ENCODE measurements at places on chromosomes 6 and 20. TPM values are rescaled to one million over a fixed set of nuclear protein-coding genes. Genes with fewer than 3 reads are reported as not detected.

- no peak for DNase-seq
Observed at GRCh38 chr6:111711476-111711875, 105.8 kb upstream of the TRAF3IP2 start.

GRCh38 chr6:94341173-94341572 lies 921.8 kb upstream of the EPHA7 start:
- no peak for DNase-seq

DNA sequence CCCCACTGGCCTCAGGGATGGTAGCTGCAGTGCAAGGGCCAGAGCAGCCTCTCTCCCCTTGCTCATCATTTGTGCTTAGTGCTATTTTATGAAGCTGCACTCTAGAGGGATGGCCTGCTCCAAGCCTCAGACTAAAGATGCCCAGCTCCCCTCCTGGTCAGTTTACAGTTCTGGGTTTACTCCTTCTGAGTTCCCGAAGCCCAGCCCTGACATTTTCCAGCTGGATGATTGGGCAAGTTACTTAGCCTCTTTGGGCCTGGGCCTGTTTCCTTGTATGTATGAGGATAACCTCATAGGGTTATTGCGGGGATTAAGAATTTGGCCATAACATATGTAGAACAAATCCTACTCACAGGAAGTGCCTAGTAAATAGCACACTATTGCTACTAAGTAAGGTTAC lies 31.8 kb upstream of the EMILIN3 start:
- no peak for DNase-seq

DNA sequence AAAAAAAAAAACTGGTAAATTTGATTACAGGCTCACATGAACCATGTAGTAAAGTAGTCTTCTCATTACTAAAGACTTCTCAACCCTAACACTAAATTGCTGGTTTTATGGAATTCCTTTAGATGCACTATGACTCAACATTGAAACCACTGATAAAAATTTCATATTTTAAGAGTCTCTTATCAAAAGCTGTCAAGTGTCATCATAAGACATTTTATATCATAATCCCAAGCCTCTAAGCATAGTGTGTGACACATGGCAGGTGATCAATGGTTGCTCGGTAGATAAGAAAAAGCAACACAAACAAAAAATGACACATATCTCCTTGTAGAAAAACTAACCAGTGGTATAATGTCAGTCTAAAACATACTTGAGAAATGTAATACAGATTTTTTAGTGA lies 258.4 kb downstream of the RNGTT start:
- DNase-seq, result no peak

GRCh38 chr6:168826726-168827585 lies 386.0 kb downstream of the SMOC2 start:
- no peak for DNase-seq

DNA sequence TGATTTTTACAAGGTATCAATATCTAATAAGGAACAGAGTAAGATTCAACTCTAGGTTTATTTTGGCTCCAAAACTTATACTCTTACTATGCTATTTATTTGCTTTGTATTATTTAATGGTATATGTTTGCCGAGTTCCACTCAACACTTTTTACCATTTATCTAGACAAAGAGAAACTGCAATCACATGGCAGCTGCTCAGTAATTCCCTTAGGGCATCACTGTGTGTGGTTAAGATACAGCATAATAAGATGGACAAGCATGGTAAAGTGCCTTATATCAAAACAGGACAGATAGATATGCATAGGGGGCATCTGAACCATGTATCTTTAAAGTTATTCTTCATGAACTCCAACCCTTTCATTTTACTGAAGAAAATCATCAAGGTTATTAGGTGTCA lies 483.0 kb upstream of the ID4 start:
- no peak for DNase-seq

- no peak for DNase-seq
Observed at GRCh38 chr6:142984386-142984785, 39.4 kb upstream of the HIVEP2 start.

- DNase-seq, result no peak
Observed at GRCh38 chr6:11231564-11232192, 790 bp downstream of the NEDD9 start.

The MRPS18A gene
- total RNA-seq, result 60.6 TPM

The KPNA5 gene
- total RNA-seq, result 11.3 TPM

The RGS17 gene
- not detected for total RNA-seq

The GRM1 gene
- not detected for total RNA-seq

Data from CD8-positive, alpha-beta memory T cell (primary cell).